ENCODE measurements at places on chromosomes 13 and 19.

GRCh38 chr13:51905787-51906186 lies 44.0 kb downstream of the CCDC70 start:
- no peak for DNase-seq

DNA sequence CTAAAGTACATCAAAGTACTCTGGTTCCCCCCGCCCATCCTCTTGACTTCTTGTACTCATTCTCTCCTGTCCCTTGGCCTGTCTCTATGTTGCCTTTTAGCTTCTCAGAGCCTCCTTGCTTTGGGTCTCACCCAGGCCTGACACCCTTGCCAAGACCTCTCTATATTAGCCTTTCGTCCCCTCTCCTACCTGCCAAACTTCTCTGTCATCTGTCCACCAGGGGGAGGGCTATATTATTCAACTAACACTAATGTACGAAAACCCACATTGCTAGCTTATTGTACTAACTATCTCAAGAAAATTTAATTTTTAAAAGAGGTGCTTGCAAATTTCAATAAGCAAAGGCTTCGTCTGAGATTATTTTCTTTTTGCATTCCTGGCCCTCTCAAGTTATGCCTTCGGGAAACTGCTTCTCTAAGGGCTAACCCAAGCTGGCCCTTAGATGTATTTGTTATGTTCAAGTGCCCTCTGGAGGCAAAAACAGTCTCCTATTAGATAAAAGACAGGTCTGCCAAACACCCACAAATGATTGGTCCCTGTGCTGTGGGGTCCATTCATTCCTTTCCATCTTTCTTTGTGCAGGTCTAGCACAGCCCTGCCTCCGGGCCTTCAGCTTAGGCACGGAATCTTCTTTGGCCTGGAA lies 6.3 kb upstream of the MRPS31 start:
- peak; percentile 46 for DNase-seq

DNA sequence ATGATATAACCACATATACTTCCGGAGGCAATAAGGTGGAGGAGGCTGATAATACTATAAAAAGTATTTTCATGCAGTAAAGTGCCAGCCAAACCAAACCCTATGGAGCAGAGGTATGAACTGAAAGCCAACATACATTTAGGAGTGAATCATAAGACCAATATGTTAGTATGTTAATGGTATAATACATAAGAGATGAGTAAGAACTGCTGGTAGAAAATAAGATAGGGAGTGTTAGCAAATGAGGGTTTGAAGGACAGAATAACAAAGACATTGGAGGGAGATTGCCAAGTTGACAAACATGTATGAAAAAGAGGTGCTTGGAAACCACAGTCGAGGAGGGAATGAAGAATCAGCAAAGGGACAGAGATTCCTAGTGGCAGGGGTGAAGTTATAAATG lies 10.8 kb downstream of the ENOX1 start:
- no peak for DNase-seq

- peak; percentile 51 for DNase-seq
These were observed at the start of gene UBAC2 for GRCh38 chr13:99200432-99201167. UBAC2 (plus strand) TSS chr13:99200854; CDS start chr13:99200909, 55 bp downstream.

- no peak for DNase-seq
These were observed 284.0 kb downstream of the OXGR1 start for GRCh38 chr13:96710166-96710862.

DNA sequence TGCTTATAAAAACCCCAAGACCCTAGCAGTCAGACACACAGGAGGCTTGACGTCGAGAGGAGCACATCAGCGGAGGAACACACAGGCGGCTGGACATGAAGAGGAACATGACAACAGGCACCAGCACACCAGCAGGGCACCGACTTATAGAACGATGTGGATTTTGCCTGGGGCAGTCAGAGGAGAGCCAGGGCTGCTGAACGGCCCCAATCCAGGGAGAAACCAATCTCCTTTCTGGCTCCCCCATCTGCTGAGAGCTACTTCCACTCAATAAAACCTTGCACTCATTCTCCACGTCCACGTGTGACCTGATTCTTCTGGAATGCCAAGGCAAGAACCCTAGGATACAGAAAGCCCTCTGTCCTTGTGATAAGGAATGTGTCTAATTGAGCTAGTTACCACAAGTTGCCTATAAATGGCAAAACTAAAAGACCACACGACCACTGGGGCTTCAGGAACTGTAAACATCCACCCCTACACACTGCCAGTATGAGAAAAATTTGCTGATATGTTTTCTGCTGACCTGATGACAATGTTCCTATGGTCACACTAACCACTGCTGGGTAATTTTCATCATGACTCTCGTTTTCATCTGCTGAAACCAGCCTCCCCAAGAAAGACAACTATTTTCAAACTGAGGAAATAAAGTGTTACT lies 35.8 kb upstream of the CEACAM21 start:
- no peak for DNase-seq

DNA sequence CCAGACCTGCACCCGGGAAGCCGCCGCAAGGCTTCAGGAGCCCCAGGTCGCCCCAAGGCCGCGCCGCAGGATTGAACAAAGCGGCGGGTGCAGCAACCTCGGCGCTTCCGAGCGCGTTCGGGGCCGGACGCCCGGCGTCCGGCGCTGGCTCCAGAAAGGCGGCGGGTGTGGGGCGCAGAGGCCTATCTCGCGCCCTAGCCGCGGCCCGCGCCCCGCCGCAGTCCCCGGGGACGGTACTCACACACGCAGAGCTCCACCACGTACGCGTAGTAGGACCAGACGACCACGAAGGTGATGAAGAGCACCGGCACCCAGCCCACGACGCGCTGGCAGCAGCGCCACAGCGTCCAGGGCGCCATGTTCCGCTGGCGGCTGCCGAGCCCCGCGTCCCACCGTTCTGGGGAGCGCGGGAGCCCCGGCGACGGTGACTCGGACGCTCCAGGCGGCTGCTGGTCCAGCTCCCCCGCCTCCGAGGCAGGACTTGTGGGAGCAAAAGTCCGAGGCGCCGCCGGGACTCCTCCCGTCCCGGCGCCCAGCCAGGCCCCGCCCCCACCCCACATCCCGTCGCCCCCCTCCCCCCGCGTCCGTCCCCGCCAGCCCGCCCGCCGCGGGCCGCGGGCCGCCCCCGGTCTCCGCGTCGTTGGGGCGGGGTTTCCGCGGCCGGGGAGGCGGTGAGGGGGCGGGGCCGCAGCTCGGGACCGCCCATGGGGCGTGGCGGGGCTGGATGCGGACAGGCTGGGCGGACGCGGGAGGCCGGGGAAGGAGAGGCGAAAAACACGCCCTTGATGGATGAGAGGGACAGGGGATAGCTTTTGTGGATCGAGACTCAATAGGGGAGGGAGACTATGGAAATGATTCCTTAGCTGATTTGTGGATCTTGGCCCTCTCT lies at the start of gene ZDHHC20:
Gene ZDHHC20, minus strand, starts transcription at position 491 of the 889 bp plus-strand sequence. Its CDS starts 132 bp downstream, at position 359.
- DNase-seq = no peak

- DNase-seq = no peak
These were observed 1.1 kb upstream of the PHF11 start for GRCh38 chr13:49494645-49495044.

All from NCI-H524 treated with DMSO at 0.1 percent for 48 hours (cell line).